ENCODE measurements at places on chromosomes 6 and 20. TPM values are rescaled to one million over a fixed set of nuclear protein-coding genes. Genes with fewer than 3 reads are reported as not detected.

DNA sequence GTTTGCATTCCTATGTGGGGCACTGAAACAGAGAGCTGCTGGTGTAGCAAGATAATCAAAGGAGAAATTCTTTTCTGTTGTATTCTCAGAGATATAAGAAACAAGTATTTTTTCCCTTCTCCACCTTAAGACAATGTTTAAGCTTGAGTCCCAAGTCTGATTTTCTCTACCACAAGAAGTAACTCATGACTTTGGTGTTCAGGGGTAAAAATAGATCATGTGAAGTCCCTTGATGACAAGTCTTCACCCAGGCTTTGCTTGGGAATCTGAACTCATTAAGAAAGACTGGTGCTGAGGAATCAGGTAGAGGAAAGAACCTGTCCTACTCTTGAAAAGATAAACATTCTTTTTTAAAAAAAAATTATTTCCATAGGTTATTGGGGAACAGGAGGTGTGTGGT is 205.6 kb downstream of the ALDH8A1 start:
- no peak for DNase-seq

DNA sequence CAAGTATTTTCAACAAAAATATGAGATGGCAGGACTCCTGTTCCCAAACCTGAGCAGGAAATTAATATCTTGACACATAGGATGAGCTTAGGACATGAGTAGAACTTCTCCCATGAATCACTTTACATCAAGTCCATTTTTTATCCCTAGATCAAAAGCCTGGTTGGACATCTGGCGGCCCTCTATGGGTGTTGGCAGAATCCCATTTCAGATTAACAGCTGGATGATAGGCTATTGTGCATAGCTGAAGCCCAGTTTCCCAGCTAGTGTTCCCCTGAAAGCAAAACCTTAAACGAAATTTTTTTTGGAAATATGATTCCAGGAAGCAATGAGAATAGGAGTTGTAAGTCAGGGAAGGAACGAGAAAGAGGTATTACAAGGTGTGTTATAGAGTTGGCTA is 449.4 kb upstream of the CHD6 start:
- no peak for DNase-seq

GRCh38 chr6:144305985-144306384 is 20.9 kb downstream of the UTRN start:
- DNase-seq, result no peak

The HLA-DMB gene
- 3.6 TPM for polyA plus RNA-seq

DNA sequence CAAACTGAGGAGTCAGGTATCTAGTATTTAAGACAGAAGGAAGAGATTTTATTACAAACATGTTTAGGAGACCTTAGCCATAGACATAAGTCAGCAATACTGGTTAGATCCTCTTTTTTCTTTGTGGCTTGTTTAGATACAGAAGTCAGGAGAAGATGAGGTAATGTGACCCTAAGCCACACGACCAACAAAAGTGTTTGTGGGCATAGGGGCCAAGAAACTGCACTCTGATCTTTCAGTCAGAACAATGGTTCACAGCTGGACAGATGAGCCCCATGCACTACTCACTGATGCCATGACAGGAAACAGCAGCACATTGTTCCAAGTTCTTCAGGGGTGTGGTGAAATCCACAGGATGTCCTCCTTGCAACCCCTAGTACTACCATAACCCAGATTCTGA is 238.5 kb upstream of the RAB32 start:
- DNase-seq, result peak; percentile 48

DNA sequence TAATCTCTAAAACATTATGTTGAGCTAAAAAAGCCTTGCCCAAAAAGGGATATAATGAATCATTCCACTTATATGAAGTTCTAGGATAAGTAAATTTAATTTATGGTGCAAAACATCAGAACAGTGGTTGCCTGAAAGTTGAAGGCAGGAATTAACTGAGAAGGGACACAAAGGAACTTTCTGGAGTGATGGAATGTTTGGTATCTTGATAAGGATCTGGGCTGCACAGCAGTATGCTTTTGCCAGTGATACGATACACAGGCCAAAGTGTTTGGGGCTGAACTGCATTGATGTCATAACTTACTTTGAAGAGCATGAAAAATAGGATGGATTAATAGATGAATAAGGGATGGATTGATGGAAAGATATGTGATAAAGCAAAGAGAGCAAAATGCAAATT is 146.1 kb upstream of the LRFN2 start:
- DNase-seq, result no peak

The MUCL3 gene
- 0.13 TPM for polyA plus RNA-seq
